Activated gamma-delta T cell treated with anti-CD3 and anti-CD28 coated beads, Interleukin-2, amount 50 U/mL, for 16 hours (primary cell): ENCODE measurements at places on chromosomes 7 and 10.

DNA sequence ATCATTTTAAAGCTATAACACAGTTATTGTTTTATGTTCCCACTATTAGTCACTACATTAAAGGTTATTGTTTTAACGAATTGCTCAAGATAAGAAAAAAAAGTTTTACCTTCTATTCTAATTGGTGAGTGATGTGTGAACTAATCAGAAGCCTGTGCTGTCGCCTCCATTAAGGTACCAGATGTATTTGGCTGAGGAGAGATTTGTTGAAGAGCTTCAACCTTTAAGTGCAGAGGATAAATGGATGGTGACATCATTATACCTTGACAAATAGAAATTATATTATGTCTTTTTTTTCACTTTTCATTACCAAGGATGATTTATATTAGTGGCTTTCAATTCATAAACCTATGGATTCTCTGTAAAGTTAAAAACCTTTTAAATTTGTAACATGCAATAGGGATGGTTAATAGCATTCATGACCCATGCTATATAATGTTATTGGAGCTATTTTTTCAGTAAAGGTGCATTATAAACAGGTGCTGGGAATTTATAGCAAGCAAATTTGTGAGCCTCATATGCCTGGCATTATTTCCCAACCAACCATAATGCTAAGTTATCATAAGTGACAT, 97.0 kb upstream of the NPVF start:
- DNase-seq = no peak

GRCh38 chr7:72326365-72326764, 85.8 kb downstream of the CALN1 start:
- no peak for DNase-seq

DNA sequence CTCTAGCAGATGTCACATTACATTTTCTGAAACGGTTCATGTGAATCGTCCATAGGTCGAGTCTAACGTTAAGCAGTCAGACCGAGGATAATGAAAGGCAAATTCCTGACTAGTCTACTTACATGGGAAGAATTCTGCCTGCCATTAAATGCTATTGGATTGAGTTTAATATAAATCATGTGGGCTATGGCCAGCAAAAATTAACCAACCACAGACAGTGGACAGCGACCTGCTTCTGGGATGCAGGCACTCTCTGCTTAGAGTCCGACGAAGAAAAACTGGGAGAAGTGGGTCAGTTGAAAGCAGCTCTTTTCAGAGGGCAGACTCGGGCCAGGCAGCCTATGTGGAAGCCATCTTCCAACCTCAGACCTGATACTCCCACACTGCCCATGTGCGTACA, 16.6 kb downstream of the PIP4K2A start:
- no peak for DNase-seq

DNA sequence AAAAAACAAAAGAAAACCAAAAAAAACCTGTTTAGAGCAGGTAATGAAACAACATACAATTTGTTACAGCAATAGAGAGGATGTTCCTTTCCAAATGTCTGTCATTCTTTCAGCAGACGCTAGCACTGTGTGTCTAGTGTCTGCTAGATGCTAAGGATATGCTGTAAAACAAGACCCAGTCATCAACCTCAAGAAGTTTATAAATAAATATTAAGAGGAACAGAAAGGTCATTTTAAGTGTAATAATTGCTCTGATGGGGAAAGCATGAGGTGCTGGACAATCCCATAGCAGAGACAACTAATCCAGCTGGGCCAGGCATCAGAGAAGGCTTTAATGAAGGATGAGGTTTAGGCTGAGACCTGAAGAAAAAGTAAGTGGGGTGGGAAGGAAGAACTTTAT, 23.3 kb upstream of the ASCC1 start:
- no peak for DNase-seq

- DNase-seq = no peak
Measured at GRCh38 chr10:61921143-61921542, 19.6 kb downstream of the ARID5B start.

GRCh38 chr7:1846331-1847065, 176.4 kb downstream of the ELFN1 start:
- DNase-seq = no peak

DNA sequence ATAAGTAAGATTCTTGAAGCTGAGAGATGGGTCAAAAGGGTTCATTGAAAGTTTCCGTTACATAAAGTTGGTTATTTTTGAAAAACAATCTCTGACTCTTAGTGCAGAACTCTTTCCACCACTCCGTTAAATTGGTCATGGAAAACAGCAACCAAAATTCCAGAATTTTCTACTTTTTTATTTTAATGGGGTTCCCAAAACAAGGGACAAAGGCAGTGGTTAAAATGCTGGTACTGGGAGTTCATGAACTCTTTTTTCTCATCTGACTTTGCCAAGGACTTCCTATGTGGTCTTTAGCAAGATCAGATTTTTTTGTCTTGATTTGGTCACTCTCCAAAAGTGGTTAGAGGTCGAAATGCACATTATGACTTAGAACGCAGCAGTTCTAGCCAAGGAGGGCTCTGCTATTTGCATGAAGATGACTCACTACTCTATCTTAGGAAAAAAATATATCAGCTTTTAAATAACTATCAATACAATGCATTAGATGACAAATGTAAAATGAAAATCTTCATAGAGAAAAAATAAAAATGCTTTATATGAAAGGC, 145.7 kb downstream of the REEP3 start:
- no peak for DNase-seq

DNA sequence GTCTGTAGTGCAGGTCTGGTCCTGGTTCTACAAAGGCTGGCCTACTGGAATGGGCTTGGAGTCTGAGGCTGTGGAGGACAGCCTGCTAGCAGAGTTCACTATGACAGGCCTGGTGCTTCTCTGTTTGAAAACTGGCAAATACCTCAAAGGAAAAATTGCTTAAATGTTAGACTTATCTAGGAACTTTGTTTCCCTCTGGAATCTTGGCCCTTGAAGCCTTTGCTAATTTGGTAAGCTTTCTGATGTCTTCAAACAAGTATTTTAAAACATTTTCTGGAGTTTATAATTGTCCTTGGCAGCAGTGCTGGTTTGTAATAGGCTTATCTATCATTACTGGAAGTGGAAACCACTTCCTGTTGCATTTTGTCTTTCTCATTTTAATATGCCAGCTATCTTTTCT, 139.7 kb downstream of the TMEM26 start:
- DNase-seq = no peak

DNA sequence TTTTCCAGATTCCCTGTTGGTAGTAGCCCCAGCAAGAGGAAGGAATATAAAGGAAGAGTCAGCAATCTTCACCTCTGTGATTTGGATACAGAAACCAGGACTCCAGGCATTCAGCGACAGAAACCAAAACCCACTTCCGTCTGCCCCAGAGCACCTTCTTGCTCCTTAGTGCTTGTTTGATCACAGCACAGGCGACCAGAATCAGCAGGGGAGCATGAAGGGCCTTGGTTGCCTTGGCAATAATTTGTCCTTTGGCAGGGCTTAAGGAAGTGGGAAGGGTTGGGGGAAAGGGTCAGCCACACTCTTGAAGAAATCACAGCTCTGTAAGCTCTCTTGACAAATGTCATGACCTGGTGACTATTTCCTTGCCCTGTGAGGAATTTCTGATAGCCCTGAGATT, 379.6 kb downstream of the OTUD1 start:
- no peak for DNase-seq

DNA sequence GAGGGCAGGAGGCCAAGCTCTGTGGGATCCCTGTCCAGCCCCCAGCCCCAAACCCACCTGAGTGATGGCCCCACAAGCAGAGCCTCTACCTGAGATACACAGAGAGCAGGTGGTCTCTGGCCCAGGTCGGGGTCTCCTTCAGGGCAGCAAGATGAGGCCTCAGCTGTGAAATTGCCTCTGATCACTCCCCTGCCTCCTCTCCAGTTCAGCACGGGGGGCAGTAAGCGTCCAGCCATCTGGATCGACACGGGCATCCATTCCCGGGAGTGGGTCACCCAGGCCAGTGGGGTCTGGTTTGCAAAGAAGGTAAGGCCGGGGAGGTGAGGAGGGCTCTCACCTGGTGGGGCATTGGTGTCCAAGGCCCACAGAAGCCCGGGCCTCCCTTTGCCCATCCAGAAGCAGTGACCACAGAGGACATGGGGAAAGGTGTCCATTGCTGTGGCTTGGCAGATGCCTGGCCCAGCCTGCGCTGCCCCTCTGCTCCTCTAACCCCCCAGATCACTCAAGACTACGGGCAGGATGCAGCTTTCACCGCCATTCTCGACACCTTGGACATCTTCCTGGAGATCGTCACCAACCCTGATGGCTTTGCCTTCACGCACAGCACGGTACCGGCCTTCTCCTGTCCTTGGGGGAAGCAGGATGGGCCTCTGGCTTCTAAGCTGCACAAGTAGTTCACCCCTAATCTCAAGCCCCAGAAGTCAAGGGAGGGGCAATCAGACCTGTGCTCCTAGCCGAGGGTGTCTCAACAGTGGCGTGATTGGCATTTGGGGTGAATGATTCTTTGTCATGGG, 3.1 kb downstream of the CPA1 start:
- no peak for DNase-seq

DNA sequence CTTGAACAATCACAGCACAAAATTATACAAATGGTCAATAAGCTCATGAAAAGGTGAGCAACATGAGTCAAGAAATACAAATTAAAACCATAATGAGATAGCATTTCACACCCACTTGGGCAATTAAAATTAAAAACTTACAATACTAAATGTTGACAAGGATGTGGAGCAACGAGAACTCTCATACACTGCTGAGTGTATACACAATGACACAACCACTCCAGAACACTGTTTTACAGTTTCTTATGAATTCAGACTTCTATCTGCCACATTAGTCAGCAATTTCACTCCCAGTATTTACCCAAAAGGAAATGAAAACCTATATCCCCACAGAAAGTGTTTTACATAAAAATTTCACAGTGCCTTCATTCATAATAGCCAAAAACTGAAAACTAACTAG, 31.1 kb downstream of the GDI2 start:
- no peak for DNase-seq

- DNase-seq = no peak
Measured at GRCh38 chr10:52483587-52483986, 169.5 kb downstream of the DKK1 start.

DNA sequence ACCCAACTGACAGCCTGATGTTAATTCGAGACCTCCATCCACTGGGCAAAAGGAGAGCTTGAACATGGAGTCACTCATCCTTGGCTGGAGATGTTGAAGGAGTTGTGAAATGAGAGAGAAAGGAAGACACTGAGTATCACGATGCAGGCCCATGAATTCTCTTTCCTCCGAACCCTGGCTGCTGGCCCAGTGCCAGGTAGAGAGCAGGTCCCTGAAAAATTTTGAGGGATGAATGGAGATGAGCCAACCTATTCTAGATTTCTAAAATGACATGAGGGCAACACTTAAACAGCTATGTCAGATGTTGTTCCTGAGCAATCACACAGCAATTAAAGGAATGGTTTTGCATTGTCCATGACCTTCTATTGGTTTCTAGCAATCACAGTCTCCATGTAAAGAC, 355.1 kb upstream of the ZMIZ1 start:
- DNase-seq = no peak

GRCh38 chr7:47827871-47828270, 120.4 kb downstream of the PKD1L1 start:
- DNase-seq = no peak

DNA sequence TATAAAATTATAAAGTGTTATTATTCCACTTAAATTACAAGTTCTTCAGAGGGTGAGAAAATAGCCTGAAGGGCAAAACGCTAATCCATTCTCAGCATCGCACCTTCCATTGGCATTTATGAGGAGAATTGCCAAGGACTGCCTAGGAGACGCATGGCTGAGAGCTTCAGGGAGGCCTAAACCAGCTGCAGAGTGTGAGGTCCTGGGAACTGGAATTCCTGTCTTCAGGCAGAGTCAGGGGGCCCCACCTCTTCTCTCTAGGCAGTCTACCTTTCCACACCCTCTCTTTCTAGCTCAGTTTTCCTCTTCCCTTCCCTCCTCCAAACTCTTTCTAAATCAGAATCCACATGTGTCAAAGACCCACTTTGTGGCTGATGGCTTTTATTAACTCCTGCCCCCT, 35.3 kb downstream of the LRRC72 start:
- no peak for DNase-seq

- no peak for DNase-seq
Measured at GRCh38 chr7:64101126-64101942, 56.1 kb downstream of the ZNF727 start.

- DNase-seq = no peak
Measured at GRCh38 chr7:155610633-155611193, 33.7 kb upstream of the RBM33 start.

DNA sequence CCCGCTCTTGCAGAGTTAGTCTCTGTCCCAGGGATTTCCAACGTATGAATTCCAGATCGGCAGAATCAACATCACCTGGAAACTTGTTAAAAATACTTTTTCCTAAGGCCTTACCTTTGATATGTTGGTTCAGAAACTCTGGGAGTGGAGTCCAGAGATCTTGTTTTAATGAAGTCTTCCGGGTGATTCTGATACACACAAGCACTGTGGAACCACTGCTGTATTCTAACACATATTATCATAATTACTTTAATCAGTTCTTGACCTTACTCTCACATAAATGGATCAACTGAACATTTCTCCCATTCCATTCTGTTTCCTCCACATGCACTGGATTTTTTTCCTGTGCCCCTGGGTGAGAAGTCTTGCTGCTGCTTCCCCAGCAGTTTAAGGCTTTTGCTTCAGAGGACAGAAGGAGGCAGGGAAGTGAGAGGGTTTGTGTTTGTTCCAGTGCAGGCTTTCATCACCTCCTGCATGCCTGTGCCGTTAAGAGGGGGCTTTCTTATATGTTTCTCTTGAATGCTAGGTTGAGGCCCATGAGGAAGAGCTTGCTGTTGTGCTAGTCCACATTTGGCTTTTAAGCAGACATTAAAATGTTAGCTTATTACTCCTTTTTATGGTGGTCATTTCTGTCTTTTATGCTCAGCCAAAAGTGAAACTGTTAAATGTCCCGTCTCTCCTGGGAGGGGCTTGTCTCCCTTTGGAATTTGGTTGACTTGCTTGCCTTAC, 32.4 kb downstream of the CCSER2 start:
- DNase-seq = no peak

DNA sequence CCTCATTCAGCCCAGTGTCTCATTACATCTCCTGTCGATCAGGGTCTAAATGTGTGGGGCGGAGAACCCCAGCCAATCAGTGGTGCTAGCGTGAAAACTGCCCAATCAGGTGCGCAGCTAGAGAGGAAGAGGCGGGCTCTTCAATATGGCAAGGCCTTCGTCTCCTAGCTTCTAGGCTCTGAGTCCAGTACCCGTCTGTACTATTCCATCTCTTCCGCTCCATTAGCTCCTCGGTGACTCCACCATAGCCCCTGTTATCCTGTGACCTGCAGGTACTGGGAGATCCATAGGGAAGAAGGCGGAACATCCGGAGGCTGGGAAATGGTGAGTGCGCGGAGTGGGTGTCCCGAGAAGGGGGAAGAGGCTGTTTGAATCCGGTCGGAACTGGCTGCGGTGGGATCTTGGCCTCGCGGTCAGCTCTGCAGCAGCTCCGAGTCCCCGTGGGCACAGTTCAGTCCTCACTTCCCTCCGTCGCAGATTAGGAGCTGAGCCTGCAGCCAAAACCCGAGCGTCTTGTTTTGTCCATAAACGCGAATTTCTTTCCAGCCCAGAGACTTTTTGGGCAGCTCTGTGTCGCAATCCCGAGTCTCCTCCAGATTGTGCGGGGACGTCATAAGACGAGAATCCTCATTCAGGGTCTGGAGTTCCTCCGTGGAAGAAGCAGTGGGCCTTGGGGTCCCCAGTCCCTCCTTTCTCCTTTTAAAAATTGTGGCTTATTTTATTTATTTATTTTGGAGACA, at the start of gene ZNF727:
Gene ZNF727 (plus strand): TSS at position 134 of the 740 bp plus-strand sequence. CDS start 188 bp downstream, at position 322.
- DNase-seq = peak; percentile 7

- DNase-seq = no peak
Measured at GRCh38 chr10:83522881-83523386, 616.4 kb upstream of the GHITM start.
